HEK293T (cell line): ENCODE measurements at places on chromosomes 16 and 17.
A peak's percentile ranks its signal among the peaks of the same experiment; 100 is the strongest.

DNA sequence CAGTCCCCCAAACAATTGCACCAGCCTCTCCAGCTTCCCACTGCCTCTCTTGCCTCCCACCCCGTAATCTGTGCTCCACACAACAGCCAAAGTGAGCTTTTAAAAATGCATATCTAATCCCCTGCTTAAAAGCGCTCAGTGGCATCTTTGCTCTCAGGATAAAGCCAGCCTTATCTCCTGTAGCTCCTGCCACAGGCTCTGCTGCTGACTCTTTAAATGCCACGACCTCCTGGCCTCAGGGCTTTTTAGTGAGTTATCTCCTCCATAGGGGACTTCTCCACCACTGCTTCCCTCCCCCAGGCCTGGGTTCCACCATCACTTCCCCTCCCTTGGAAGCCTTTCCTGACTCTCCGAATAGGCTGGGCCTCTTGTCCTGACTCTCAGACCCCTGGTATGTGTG is 98.6 kb downstream of the GNAO1 start:
- DNase-seq = no peak

- DNase-seq = no peak
These were observed 7.4 kb downstream of the C1QL1 start for GRCh38 chr17:44960691-44961090.

DNA sequence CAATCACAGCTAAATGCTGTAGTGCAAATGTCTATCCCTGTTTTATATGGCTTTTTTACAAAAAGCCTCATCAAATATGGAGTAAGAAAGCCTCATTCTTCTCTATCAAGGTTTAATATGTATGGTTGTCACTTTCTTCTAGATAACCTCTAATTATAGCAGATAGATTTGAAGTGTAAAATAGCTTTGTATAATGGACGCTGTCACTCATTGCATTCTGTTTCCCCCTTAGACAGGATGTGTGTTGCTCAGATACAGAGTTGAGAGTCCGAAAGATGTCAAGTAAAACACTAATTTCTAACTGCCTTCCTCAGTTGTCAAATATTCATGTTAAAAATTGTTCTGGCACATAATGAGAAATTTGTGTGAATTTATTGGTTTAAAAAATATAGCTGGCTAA is 88.0 kb downstream of the NLK start:
- DNase-seq = no peak

DNA sequence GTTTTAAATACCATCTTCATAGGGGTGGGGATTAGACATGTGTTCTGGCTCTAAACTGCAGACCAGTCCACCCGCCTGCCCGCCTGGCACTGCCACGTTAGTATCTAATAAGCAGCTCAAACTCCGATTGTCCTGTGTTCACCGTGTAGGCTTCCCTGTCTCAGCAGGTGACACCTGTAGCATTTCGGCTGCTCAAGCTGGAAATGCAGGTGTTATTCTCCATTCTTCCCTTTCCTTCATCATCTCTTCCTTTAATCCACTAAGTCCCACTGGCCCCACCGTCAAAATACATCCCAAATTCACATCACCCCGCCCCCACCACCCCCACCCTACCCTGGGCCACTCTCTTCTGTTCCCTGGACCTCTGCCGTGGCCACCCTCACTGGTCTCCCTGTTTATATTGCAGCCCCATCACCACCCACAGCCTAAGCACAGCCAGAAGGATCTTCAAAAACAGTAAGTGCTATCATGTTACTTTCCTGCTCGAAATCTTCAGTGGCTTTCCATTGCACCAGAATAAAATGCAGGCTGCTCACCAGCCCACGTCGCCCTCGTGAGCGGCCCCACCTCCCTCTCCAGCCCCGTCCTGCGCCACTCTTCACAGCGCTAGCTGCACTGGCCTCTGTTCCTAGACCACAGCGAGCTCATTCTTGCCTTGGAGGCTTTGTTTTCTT is 65.1 kb downstream of the RTN4RL1 start:
- no peak for DNase-seq

- DNase-seq = no peak
These were observed 51.8 kb downstream of the SYT17 start for GRCh38 chr16:19219836-19220235.

DNA sequence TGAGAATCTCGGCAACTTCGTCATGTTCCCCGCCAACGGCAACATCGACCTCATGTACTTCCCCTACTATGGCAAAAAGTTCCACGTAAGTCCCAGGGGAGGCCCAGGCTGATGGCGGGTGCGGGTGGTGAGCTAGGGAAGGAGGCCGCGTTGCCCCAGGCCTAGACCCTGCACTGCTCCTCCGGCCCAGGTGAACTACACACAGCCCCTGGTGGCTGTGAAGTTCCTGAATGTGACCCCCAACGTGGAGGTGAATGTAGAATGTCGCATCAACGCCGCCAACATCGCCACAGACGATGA is 4.8 kb downstream of the ATP1B2 start:
- DNase-seq = no peak

- no peak for DNase-seq
These were observed 14.1 kb upstream of the SLC16A5 start for GRCh38 chr17:75073618-75074047.

- no peak for DNase-seq
These were observed 126.0 kb downstream of the ABCC12 start for GRCh38 chr16:48029768-48030167.

DNA sequence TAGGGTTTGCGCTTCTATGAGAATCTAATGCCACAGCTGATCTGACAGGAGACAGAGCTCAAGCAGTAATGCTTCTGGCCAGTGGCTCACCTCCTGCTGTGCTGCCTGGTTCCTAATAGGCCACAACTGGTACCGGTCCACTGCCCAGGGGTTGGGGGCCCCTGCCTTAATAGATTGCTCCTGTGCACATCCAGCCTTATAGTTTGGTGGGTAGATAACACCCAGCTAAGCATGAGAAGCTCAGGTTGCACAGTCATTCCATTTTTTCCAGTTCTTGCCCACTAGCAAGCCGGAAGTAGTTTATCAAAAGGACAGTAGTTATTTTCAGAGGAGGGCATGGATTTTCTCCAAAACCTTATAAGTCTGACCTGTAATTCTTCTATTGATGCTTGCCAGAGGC is 7.6 kb downstream of the KRTAP1-5 start:
- no peak for DNase-seq

DNA sequence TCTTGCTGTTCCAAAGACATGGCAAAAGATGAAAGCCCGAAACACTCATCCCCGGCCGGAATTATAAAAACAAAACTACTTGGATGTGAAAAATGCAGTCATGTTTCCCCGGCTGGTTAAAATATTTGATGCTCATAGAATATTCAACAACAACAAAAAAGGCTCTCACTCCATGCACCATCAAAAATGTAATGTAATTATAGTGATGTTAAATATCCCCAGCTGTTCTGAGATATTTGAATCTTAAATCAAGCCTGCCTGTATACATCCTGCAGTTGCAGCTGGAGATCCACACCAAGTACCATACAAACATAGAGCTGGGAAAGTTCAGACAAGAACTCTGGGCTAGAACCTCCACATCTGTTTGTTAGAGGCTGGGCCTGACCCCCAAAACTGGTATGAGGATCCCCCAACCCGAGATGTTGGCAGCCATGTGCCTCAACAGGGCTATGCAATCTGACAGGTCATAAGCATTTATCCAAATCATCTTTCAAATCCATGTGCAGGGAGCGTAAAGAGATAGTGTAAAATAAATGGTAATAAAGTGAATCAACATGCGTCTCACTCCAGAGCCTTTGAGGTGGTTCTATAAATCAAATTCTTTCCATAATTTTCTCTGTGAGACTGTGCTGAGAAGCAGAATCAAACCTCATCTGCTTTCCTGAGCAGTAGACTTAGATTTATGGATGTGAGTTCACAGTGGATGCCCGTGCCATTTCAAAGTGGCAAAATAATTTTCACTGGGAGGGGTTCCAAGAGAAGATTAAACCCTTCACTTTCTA is 12.7 kb downstream of the ASIC2 start:
- no peak for DNase-seq

GRCh38 chr16:3646348-3646920 is 8.1 kb upstream of the DNASE1 start:
- peak; percentile 7 for DNase-seq
